ENCODE measurements at places on chromosomes 7 and 10. TPM values are rescaled to one million over a fixed set of nuclear protein-coding genes. Genes with fewer than 3 reads are reported as not detected.

The RNF133 gene
- 0.54 TPM for total RNA-seq

The NUDT1 gene
- total RNA-seq = 8.3 TPM

The GPC2 gene
- 1.2 TPM for total RNA-seq

The CH25H gene
- total RNA-seq = not detected

The MIOS gene
- 46.6 TPM for total RNA-seq

The ACTR3C gene
- not detected for total RNA-seq

The CALML5 gene
- total RNA-seq = not detected

The RSBN1L gene
- 36.1 TPM for total RNA-seq

The AKR1C4 gene
- not detected for total RNA-seq

The CYP2C8 gene
- not detected for total RNA-seq

The EFCAB10 gene
- not detected for total RNA-seq

The GRID1 gene
- total RNA-seq = not detected

The DYNC1I1 gene
- 0.54 TPM for total RNA-seq

The CUL2 gene
- total RNA-seq = 28.1 TPM

Data from fibroblast of the aortic adventitia (primary cell).